ENCODE measurements at places on chromosomes 12 and 14.
A peak's percentile ranks its signal among the peaks of the same experiment; 100 is the strongest.

GRCh38 chr12:1660304-1661187, 30.3 kb upstream of the ADIPOR2 start:
- no peak for DNase-seq

GRCh38 chr14:104820669-104821228, 19.8 kb downstream of the ZBTB42 start:
- no peak for DNase-seq

GRCh38 chr12:111175396-111176094, 193.3 kb downstream of the PHETA1 start:
- no peak for DNase-seq

- no peak for DNase-seq
Observed at GRCh38 chr12:23039834-23040233, 414.9 kb downstream of the ETNK1 start.

- no peak for DNase-seq
Observed at GRCh38 chr12:75705749-75706711, 194.6 kb upstream of the KRR1 start.

GRCh38 chr12:123807670-123808069, 45.6 kb downstream of the DNAH10 start:
- DNase-seq: no peak

- no peak for DNase-seq
Observed at GRCh38 chr14:74836251-74836960, 39.5 kb downstream of the PROX2 start.

DNA sequence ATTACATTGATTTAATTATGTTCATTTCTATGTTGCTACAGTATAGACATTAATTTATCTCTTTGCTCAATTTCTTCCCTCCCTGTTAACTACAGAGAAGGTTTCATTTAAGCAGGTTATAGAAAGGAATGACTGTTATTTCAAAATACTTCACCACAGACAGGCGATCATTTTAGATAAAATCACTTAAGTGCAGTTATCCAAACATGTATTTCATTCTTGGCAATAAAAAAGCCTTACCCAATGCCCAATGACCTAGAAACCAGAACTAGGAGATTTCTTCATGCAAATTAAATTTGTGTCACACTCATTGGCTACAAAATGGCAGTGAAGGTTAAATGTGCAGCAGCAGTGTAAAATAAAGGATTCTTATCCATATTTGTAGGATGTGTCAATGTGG, 266.4 kb downstream of the KCNH5 start:
- DNase-seq: no peak

DNA sequence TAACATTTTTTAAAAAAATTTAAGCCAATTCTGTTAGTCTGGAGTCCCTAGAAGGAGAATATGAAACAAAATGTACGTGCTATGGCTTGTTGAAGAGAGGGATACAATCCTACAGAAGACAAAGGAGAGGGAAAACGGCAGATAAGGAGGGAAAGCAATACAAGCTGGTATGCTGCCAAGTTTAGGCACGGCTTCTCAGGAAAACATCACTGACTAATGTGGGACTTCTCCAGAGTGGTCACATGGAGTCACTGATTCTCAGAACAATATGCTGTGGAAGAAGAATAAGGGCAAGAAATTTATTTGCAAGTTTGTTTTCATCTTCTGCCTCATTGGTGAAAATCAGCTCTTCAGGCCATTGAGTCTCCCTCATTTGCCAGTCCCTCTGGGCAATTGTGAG, 22.9 kb upstream of the NR1H4 start:
- DNase-seq: no peak

DNA sequence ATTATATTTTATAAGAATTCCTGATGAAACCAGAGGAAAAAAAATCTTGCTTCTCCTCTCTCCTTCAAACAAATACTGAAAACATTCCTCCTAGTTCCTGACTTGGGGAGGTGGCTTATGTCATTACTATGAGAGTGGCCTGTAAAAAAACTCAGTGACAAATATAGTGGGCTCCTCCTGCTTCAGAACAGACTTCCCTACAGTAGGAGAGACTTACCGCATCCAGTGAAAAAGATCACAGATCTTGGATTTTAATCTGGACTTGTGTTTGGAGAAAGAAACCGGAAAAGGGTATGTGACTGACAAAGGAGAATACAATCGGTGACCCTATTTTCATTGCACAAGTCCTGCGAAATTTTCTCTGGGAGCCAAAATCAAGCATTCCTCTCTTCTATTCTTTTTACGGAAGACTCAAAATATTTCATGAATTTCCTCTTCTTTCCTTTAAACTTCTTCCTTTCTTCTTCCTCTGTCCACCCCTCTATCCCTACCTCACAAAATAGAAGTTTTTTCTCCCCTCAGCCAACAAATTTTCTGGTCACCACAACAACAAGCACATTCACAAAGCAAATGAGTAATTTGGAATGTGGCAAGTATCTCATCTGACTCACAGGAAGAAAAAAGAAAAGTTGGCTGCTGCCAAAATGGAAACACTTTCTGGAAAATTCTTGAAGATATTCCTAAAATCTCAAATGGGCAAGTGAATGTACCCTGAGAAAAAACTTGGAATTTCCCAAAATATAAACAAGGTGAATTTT, 185.1 kb upstream of the CDKN3 start:
- no peak for DNase-seq

- DNase-seq: no peak
Observed at GRCh38 chr14:20612403-20612802, 21.2 kb upstream of the RNASE12 start.

DNA sequence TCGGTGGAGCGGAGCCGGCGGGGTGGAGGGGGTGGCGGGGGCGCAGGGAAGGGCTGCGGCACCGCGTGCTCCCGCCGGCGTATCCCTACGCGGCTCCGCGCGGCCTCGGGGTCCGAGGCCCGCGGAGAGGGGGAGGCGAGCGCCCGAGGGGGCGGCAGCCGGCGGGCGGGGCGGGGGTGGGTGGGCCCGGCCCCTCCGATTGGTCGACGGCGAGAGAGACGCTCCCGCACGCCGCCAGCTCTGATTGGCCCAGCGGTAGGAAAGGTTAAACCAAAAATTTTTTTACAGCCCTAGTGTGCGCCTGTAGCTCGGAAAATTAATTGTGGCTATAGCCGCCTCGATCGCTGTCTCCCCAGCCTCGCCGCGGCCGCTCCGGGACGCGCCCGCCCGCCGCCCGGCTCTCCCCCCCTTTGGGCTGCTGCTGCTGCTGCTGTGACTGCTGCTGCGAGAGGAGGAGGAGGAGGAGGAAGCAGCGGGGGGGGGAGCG, at the start of gene FOXG1:
TSS of gene FOXG1 (plus strand) at position 319 of the 487 bp plus-strand sequence. CDS start 493 bp downstream, outside the sequence.
- peak; percentile 74 for DNase-seq

DNA sequence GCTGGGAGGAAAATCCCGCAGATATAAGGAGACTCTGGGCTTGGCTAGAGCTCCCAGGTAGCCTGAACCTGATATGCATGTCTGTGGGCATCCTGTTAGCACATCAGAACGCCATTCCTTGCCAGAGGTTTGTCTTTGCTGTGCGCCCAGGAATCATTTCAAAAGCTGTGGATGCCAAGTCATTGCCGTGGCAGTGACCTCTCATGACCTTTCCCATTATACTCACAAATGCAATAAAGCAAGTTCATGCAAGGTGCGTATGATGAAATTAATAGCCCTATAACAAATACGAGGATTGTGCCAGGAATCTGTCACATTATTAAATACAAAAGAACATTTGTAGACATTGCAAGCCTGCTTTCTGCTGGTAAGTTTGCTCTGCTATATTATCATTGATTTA, 229.1 kb upstream of the PELI2 start:
- DNase-seq: peak; percentile 71

- DNase-seq: no peak
Observed at GRCh38 chr14:34220921-34221320, 241.1 kb downstream of the SPTSSA start.

DNA sequence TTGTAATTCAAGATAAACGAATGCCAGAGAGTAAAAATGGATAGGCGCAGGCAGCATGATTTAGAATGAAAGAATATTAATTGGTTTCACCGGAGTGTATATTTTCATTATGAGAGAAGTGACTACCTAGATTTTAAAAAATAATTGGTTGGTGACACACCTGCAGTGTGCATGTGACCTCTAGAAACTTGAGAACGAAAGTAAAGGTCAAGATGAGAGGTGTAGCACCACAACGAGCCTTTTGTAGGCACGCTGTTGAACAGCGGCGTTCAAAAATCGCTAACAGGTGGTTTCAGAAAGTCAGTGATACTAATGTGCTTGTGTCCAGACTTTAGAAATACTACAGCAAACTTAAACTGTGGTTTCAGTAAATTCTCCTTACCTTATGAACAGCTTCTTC, 123.8 kb downstream of the NPAS3 start:
- no peak for DNase-seq

DNA sequence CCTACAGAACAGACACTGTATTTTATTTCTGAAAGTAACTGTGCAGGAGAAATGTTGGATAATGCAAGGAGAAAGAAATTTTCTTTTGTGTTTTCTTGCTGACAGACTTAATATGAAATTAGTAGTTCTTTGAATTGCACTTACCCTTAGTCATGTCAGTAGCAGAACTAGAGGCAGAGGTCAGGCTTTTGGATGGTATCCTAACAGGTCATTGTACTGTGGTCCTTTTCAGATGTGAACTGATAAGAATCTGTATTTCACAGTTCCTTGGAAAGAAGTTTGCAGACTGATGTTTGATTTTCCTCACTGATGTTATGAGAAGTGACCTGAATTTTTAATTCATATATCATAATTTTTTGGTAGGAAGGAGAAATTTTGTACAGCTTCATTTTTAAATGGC, 46.0 kb downstream of the VRK1 start:
- no peak for DNase-seq

DNA sequence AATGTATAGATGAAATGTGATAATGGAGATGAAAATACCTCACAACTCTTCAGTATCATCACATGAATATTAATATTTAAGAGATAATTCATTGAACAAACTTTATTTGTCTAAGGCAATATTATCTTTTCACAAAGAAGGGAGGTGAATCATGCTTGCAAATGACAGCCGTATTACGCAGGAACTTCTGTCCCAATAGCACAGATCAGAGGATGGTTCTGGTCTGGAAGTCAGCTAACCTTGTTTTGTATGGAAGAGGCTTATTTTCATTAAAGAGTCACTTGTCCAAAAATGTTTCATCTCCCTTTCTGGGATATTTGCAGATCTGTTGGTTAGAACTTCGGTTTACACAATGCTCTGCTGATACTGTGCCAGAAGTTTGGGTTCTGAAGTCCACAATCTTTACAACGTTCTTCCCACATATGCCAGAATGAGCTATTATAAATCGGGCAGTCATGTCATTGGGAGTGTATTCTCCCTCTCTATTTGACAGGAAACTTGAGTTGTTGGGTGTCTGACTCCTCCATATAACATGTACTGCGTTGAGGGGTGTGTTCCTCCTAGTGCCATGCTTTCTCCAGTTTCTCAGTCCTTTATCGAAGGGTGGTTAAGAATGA, 29.8 kb downstream of the YY1 start:
- no peak for DNase-seq

Data from NCI-H2171 (cell line).